ENCODE measurements at places on chromosomes 1 and 21. TPM values are rescaled to one million over a fixed set of nuclear protein-coding genes. Genes with fewer than 3 reads are reported as not detected.

- H3K27me3 ChIP-seq = no peaks in the 10 kb centered on the region
- H3K36me3 ChIP-seq = no peaks in the 10 kb centered on the region
- H3K4me3 ChIP-seq = no peak overlapping the region
Measured at GRCh38 chr1:26820784-26821269, 5.7 kb upstream of the ZDHHC18 start.

DNA sequence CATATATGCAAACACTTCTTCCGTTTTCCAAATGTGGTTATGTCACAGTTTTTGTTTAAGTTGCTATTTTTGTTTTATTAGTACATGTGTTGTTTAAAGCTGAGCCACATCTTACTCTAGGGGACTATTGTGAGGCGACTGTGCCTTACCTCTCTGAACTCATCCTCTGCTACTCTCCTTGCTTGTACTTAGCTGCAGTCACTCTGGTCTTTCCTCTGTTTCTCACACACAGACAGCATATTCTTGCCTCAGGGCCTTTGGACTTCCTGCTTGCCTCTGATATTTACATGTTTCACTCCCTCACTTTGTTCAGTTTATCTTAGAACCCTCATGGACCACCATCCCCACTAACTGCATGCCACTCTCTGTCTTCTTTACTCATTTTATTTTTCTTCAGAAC, 101.1 kb downstream of the MACF1 start:
- no peak for DNase-seq
- H3K36me3 ChIP-seq = peaks cover 13% of the 10 kb centered on the region
- H3K27me3 ChIP-seq = no peaks in the 10 kb centered on the region
- H3K27ac ChIP-seq = no peak overlapping the region
- no peaks in the 10 kb centered on the region for H3K4me1 ChIP-seq

DNA sequence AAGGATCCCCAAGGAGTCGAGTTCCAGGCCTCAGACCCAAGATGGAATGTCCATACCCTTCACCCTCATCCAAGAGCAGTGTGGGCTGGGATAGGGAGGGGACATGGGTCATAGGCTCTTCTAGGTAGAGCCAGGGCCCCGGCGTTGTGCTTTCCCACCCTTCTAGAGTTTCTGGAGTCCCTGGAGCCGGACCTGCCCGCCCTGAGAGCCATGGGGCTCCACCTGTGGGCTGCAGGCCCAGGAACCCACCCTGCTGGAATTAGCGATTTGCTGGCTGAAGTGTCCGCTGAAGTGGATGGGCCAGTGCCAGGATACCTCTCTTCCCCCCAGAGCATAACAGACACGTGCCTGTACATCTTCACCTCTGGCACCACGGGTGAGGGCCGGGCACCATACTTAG, 1.1 kb downstream of the SLC27A3 start:
- no peak for DNase-seq
- H3K27ac ChIP-seq = peak overlapping the region; percentile 82
- H3K4me1 ChIP-seq = no peaks in the 10 kb centered on the region
- H3K36me3 ChIP-seq = peaks cover 2% of the 10 kb centered on the region
- H3K4me3 ChIP-seq = peak overlapping the region; percentile 47

DNA sequence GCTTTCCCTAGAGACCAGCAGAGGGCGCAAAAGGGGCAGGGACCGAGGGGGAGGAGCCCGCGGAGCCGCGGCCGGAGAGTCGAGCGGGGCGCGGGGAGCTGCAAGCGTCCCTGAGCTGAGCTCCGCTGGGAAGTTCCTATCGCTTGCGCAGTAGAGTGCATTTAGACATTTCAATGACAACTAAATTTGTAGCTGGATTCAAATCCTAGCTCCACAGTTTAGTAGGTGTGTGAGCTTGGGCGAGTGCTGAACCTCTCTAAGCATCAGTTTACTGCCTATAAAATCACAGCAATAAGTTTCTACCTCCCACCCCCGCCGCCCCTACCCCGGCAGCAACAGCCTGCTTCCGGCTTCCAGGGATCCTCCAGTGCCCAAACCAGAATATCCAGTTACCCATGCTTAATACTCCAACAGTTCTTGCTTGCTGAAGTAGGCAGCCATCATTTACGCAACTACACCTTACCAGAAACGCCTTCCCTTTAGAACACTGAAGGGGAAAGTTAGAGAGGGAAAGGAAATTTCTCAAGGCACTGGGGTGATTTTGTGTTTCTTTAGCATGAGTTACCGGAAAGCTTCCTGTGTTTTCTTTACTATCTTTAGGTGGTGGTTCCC, 9.1 kb downstream of the TLR5 start:
- no peaks in the 10 kb centered on the region for H3K36me3 ChIP-seq
- peak overlapping the region; percentile 47 for H3K27ac ChIP-seq
- no peaks in the 10 kb centered on the region for H3K27me3 ChIP-seq
- H3K4me1 ChIP-seq = no peaks in the 10 kb centered on the region
- H3K4me3 ChIP-seq = peak overlapping the region; percentile 58

- DNase-seq = no peak
- no peaks in the 10 kb centered on the region for H3K4me1 ChIP-seq
- H3K27me3 ChIP-seq = no peaks in the 10 kb centered on the region
- H3K27ac ChIP-seq = no peak overlapping the region
Measured at GRCh38 chr1:38489844-38490270, 369.7 kb downstream of the RRAGC start.

GRCh38 chr1:213138391-213138790, 87.3 kb downstream of the RPS6KC1 start:
- no peaks in the 10 kb centered on the region for H3K36me3 ChIP-seq
- no peaks in the 10 kb centered on the region for H3K4me1 ChIP-seq
- no peaks in the 10 kb centered on the region for H3K27me3 ChIP-seq
- H3K27ac ChIP-seq = no peak overlapping the region
- no peak for DNase-seq

DNA sequence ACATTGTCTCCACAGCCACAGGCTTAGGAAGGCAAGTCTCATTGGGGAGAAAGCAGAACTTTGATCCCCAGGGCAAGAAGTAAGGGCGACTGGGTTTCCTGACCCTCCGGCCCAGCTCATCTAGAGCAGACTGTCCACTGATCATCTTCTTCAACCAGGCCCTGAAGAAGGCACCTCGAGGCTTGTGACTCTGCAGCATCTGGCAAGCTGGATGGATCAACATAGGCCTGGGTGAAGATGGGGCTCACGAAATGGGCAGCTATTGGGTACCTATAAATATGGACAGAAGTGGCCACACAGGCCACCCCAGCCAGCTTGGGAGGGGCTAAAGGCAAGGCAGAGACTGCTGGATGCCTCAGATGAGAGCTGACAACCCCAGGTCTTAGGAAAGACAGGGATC, 13.0 kb downstream of the TAL1 start:
- no peak overlapping the region for H3K4me3 ChIP-seq
- H3K4me1 ChIP-seq = no peaks in the 10 kb centered on the region
- no peak overlapping the region for H3K27ac ChIP-seq
- no peaks in the 10 kb centered on the region for H3K36me3 ChIP-seq

DNA sequence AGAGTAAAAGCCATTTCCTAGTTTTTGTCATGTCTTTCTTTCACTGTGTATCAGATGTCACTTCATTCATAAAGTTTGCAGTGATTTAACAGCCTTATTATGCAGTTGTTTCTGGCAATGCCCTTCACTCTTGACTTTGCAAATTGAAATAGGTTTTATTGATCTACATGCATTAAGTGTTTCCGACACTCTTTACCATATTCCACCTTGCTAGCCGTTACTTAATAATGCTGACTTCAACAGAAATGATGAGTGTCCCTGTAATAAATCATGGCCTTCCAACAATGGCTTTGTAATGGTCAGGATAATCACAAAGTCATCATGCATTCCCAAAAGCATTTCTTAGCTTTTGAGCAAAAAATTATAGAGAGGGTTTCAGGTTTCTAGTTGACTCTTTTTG, 236.8 kb upstream of the FMN2 start:
- no peaks in the 10 kb centered on the region for H3K36me3 ChIP-seq
- DNase-seq = no peak
- no peaks in the 10 kb centered on the region for H3K27me3 ChIP-seq
- H3K4me1 ChIP-seq = peaks cover 1% of the 10 kb centered on the region

DNA sequence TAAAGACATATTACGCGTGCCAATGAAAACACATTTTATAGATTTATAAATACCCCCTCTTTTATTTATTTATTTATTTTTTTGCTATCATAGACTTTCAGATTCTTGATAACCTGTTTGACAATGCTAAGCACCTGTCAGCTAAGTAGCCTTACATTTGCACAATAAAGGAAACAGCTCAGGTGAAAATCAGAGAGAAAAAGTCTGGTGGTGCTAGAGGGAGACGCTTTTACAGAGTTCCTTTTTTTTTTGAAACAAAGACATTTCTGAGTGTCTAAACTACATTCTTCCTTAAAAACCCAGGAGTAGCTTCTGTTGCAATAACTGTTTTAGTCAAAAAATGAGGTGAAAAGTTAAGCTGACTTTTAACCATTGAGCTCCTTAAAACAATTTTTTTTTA, 1611.6 kb downstream of the NCAM2 start:
- no peak for DNase-seq
- no peaks in the 10 kb centered on the region for H3K4me1 ChIP-seq
- no peak overlapping the region for H3K27ac ChIP-seq
- no peaks in the 10 kb centered on the region for H3K36me3 ChIP-seq
- H3K4me3 ChIP-seq = no peak overlapping the region
- H3K27me3 ChIP-seq = no peaks in the 10 kb centered on the region

DNA sequence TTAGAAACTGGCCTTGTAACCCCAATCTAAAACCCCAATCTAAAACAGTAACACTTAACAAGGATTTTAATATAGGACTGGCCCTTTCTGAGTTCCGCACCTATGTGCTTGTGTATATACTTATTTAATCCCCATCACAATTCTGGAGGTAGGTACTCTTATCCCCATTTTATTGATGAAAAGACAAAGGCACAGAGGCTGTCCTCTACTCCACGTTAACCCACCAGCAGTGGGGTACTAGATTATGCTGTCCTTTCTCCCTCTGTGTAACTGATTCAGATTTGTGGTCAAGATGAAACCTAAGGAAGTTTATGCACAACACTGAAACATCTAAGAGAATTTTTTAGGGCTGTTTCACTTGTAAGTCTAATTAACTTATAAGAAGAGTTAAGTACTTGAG, 175.3 kb downstream of the RERE start:
- H3K4me3 ChIP-seq = no peak overlapping the region
- H3K27ac ChIP-seq = no peak overlapping the region
- H3K4me1 ChIP-seq = no peaks in the 10 kb centered on the region
- H3K36me3 ChIP-seq = no peaks in the 10 kb centered on the region
- H3K27me3 ChIP-seq = no peaks in the 10 kb centered on the region

Gene TRAF3IP3
- total RNA-seq = 9.0 TPM

Gene DEPDC1
- not detected for total RNA-seq

Gene ASPM
- 1.6 TPM for total RNA-seq

Gene KIF1B
- 60.0 TPM for total RNA-seq

Gene SRP9
- 128 TPM for total RNA-seq

Gene RAB42
- total RNA-seq = 4.3 TPM

Gene NVL
- 19.8 TPM for total RNA-seq

Gene VCAM1
- 27.8 TPM for total RNA-seq

All from aorta (tissue), 5 donors.